ENCODE measurements at places on chromosomes 6 and 20. TPM values are rescaled to one million over a fixed set of nuclear protein-coding genes. Genes with fewer than 3 reads are reported as not detected.
A peak's percentile ranks its signal among the peaks of the same experiment; 100 is the strongest.

GRCh38 chr6:155150967-155151671 lies 112.7 kb upstream of the CLDN20 start:
- DNase-seq: no peak

DNA sequence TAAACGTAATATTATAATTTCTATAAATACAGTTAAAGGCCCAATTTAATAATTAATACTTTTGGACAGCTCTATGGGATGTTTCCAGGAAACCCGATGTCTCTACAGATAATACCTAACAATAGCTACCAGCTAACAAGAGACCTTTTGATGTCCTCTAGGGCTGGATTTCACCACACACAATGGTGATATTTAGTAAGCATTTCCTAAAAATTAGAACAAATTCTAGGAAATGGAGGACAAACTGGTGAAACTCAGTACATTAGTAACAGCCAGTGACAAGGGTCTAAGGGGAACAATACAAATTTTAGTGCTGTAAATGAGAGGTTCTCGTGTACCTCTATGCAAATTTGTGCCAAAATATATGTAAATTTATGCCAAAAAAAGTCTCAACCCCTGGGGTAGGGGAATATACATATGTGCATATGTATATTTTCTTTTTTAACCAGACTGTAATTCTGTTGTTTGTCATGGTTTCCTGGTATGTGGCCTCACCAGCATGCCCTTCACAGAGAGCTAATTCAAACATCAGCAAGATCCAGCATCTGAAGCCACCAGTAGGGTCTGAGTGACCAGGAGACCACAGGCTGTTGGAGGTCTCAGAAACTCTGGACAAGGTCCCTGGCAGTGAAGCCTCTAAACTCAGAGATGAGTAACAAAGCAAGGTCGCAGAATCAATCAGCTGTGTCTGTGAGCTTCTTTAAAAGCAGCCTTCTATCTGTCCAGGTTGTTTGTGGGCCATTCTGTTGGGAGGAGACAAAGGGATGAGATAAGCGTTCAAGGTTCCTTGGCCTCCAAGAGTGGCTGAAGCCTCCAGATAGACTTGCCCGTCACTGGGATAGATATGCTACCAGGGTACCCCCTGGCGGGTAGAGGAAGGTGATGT lies 235.1 kb upstream of the RREB1 start:
- DNase-seq: no peak

GRCh38 chr6:157046776-157047175 lies 269.6 kb downstream of the ARID1B start:
- DNase-seq: no peak

DNA sequence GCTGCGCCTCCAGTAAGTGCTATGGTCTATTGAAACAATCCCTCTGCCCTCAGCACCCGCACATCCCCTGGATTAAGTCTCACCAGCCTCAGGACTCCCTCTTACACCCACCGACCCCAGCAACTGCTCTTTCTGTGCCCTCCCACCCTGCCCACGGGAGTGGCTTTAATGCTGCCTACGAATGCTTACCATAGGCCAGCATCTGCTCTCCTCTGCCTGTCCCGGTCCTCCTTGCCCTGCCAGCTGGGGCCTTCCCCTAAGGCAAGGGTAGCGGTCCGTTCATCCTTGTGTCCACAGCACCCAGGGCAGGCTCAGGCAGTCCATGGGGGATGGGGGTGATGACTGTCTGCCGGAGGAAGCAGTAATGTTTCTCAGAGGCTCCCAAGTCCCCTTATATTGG lies 4.1 kb downstream of the EBF4 start:
- peak; percentile 1 for DNase-seq

DNA sequence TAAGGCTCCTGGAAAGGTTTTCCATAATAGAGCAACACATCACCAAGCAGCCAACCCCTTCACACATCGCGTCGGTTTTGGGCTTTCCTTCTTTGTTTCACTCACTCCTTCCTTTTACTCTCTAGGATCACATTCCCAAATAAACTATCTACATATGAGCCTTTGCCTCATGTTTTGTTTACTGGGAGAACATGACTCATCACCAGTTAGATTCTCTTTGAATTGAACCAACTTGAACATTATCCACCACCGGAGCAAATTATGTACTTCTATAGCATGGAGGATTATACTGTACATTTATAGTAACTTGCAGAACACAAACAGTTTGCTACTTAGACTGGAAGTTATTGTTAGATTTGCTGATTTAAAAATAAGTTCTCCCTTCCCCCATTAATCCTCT lies 41.0 kb downstream of the SAMD5 start:
- DNase-seq: no peak

GRCh38 chr6:372336-372911 lies 19.1 kb upstream of the IRF4 start:
- no peak for DNase-seq

GRCh38 chr6:167946604-167947003 lies 50.9 kb upstream of the KIF25 start:
- DNase-seq: no peak

DNA sequence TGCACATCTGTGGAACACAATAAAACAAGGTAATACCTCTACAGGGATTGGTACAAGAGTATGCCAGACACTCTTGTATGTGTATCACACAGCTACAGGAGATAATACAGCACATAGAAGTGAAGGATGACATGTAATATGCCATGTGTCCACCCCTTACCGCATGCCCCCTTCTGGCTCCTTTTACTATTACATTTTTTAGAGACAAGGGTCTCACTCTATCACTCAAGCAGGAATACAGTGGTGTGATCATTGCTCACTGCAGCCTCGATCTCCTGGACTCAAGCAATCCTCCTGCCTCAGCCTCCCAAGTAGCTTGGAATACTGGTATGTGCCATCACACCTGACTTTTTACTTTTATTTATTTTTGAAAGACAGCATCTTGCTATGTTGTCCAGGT lies 4.2 kb upstream of the NCR3 start:
- DNase-seq: no peak

GRCh38 chr6:106102034-106102433 lies 15.9 kb downstream of the PRDM1 start:
- DNase-seq: no peak

DNA sequence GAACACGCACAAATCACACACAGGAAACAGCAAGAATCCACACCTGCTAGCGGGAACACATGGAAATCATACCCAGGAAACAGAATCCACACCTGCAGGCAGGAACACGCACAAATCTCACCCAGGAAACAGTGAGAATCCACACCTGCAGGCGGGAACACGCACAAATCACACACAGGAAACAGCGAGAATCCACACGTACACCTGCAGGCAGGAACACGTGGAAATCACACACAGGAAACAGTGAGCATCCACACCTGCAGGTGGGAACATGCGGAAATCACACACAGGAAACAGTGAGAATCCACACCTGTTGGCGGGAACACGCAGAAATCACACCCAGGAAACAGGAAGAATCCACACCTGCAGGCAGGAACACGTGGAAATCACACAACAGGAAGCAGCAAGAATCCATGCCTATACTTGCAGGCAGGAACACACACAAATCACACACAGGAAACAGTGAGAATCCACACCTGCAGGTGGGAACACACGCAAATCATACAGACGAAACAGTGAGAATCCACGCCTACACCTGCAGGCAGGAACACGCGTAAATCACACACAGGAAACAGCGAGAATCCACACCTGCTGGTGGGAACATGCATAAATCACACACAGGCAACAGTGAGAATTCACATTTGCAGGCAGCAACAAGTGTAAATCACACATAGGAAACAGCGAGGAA lies 108.6 kb downstream of the DLL1 start:
- DNase-seq: no peak

LGSN gene
- 0.69 TPM for polyA plus RNA-seq

FGD2 gene
- polyA plus RNA-seq: 5.8 TPM

XKR7 gene
- 0.96 TPM for polyA plus RNA-seq

TRIM31 gene
- polyA plus RNA-seq: 6.4 TPM
